ENCODE measurements at places on chromosomes 12 and 14.

GRCh38 chr14:63933110-63933509 is 80.3 kb downstream of the SYNE2 start:
- DNase-seq: no peak

DNA sequence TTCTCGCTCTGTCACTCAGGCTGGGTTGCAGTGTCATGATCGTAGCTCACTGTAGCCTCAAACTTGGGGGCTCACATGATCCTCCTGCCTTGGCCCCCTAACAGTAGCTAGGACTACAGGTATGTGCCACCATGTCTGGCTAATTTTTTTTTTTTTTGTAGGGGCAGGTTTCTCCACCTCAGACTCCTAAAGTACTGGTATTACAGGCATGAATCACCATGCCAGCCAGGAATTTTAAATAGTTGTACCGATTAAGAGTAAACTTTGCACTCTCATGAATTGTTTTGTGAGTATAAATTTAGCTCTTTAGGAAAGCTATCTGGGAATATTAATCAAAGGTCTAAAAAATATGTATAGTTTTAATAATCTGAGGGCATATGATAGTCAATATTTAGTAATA is 25.5 kb downstream of the YEATS4 start:
- no peak for DNase-seq

DNA sequence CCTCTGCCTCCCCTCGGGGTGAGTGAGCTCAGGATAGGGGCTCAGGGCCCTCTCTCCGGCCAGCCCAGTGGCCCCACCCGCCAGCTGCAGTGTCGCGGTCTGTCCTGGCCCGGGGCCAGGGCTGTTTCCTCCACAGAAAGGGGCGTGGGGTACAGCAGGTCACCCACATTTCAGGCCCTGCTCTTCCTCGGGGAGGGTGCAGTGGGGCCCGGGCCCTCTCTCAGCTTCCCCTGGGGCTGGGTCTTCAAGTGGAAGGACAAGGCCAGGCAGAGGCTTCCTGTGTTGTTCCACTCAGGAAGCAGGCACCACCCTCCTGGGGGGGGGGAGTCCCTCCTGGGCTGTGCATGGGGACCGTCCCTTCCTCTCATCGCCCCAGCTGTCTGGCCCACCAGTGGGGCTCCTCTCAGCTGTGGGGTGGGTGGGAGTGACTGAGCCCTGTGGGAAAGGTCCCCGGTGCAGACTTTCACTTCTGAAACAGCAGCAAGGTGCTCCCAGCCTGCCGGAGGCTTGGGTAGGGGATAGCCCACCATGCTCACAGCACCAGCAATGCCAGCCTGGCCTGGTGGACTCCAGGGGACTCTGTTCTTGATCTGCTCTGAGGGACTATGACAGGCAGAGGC is 3.7 kb downstream of the GPR132 start:
- peak; percentile 40 for DNase-seq

DNA sequence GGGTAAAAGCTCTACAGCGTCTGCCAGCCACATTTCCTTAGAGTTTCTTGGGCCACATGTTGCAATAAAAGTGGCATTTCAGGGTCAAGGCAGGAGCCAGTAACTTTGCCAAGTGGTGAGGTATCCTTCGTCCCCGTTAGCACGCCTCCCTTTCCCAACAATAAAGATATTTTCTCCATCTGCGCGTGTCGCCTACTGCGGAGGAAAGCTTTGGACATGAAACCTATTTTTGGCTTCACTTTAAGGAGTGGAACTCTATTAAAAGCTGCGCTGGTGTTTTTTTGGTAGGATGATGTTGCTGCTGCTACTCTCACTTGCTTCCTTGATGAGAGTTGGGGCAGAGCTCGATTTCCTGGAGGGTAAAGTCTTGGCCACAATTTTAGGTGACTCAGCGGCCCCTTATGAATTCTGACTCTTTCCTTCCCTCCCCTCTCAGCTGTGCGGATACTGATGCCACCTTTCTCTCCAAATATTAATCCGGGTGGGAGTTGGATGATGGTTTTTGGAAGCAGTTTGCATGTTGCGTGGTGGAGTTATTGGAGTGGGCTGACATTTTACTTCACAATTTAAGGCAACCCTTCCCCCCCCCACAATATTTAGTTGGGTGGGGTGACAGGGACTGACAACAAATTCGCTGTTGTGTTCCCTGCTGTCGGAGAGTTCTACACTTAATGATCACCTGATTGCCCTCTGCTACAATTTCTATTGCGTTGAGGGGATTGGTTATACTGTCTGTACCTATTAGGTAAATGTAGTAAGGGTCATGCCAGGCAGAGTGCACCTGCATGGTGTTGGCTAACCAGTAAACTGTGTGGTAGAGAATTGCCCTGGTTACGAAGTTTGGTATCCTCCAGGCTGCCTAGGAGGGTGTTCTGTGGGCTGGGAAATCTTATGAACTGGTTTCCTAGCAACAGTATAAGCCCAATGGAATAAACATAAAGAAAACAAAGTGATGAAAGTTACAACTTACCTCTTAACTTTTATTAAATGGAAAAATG is 1.1 kb downstream of the CCDC91 start:
- no peak for DNase-seq

DNA sequence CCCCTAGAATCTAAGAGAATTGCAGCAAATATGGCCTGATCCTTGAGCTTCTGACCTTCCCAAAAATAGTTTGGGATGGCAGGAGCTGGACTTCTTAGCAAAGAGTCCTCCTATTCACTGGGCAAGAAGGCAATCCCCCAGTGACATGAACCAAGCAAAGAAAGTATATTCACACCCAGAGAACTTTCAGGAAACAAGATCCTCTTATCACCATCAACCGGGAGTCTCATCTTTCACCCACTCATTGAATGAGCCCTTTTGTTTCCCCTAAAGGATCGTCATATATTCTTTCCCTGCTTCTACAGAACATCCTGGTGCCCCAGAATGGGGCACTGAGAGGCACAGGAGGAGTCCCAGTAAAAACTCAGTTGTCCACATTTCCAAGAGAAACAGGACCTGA is 19.7 kb downstream of the SPTB start:
- DNase-seq: no peak

- DNase-seq: no peak
Measured at GRCh38 chr12:49973361-49973830, 649 bp downstream of the AQP6 start.

DNA sequence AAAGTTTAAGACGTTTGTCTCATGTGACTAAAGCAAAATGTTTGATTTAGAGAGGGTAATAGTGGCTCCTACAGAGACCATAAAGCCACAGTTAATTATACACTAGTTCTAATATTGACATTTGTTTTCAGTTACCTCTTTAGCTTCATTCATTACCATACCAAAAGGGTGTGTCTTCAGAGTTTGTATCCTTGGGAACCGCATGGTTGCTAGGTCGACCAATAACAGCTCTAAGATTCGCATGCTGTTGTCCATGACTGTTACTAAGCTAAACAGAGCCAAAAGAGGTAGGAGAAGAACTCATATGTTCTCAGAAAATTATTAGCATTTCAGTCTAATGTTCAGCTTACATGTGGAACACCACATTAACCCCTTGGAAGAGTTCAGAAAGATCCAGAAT is 36.2 kb upstream of the ETNK1 start:
- DNase-seq: no peak

DNA sequence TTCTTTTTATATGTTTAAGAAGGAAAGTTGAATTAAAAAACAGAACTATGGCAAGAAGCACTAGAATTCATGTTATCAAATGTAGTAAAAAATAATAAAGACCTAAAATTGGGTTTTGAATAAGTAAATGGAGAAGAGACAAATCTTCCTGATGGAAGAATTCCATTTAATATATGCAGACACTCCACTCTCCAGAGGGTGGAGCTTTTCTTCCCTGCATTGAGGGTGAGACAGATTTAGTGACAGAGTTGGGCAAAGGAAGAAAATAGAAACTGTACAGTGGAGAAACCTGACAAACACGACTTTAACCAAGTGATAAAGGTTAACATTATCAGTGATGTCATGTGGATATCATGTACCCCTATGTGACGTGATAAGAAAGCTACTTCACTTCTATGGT is 217.6 kb downstream of the PRKD1 start:
- DNase-seq: no peak

- no peak for DNase-seq
Measured at GRCh38 chr14:68873376-68873775, 80.5 kb upstream of the ZFP36L1 start.

DNA sequence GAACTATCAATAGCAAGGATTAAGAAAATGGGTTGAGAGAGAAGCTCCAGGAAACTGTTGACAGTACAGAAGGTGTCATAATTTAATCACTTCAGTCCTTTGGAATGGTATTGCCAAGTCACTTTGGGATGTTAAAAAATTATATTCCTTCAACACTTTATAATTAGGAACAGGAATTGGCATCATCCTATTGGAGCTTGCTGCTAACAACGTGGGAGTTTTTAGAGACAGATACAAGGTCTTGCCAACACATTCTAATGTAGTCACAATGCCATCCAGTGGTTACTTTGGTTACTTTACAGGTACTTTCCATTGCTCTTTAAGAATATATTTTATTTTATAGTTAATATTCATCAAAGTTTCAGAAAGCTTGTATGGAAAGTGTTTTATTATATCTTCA is 310.1 kb downstream of the SYT1 start:
- DNase-seq: no peak

DNA sequence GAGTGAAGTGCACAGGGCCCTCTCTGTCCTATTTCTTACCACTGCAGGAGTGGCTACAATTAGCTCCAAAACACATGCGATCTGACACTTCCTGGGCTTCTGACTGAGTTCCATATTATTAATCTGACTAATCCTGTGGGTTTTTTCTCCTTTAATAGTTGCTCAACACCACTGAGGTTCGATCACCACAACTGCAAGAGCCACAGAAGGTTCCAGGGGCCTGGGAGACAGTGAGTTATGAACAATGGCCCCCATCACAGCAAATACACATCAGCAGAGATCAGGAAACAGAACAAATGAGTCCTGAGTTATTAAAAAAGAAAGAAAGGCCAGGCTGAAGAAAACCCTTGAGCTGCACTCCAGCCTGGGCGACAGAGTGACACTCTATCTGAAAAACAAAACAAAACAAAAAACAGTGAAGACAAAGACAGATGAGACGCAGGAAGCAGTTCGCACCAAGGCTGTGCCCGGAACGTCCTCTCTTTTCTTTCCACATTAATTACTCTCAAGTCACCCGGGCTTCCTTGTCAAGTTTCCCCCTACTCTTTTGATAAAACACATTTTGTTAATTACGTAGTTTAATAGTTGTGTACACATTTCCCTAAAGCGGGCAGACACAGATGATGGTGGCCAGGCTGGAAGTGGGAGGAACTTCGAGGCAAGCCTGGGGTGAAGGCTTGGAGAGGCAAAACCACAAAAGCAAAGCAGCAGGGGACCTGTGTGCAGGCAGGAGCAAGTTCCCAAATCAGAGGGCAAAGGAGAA is 42.7 kb downstream of the CDC42BPB start:
- DNase-seq: no peak

Data from left hindlimb (tissue), 1 donor.